Spinal cord (tissue), 10 donors: ENCODE measurements at places on chromosomes 5 and 9. TPM values are rescaled to one million over a fixed set of nuclear protein-coding genes. Genes with fewer than 3 reads are reported as not detected.

DNA sequence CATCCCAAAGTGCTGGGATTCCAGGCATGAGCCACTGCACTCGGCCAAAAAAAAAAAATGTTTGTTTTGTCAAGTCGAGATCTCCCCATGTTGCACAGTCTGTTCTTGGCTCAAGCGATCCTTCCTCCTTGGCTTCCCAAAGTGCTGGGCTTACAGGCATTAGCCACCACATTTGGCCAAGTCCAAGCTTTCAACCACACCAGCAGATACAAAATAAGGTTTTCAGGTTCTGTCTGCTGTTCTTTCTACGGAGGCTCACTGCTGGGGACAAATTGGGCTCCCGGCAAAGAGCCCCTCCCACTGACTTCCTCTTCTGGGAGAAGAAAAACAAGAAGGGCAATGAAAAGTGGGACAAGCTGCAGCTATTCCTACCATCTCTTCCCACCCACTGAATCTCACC, 37.6 kb upstream of the GGTA1 start:
- H3K4me1 ChIP-seq = no peaks in the 10 kb centered on the region
- DNase-seq = no peak
- no peaks in the 10 kb centered on the region for H3K27me3 ChIP-seq
- H3K36me3 ChIP-seq = no peaks in the 10 kb centered on the region

DNA sequence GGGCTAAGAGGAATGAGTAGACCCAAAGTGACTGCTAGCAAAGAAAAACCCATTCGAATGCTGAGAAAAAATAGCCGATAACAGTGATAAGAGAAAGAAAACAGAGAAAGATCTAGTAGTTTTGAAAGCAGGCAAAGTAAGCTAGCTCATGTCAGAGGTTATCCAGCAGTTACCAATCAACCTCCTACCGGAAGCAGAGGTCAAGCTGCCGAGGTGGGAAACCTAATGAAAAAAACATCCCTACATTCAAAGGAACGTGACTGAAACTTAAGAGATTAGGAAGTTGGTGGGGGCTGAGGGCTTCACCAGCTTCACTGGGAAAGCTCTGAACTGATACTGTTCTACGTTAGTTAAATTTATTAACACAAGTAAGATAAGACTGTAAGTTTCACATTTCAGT, 32.6 kb downstream of the SSBP2 start:
- no peak overlapping the region for H3K4me3 ChIP-seq
- no peaks in the 10 kb centered on the region for H3K36me3 ChIP-seq
- no peak overlapping the region for H3K27ac ChIP-seq
- H3K4me1 ChIP-seq = no peaks in the 10 kb centered on the region
- no peak for DNase-seq
- H3K27me3 ChIP-seq = no peaks in the 10 kb centered on the region

GRCh38 chr9:128372188-128372641, 1.0 kb downstream of the URM1 start:
- peak overlapping the region; percentile 98 for H3K4me3 ChIP-seq
- H3K4me1 ChIP-seq = peaks cover 35% of the 10 kb centered on the region
- peaks cover 21% of the 10 kb centered on the region for H3K36me3 ChIP-seq
- peak overlapping the region; percentile 96 for H3K27ac ChIP-seq

NOXA1 gene
- 1.4 TPM for total RNA-seq

SV2C gene
- 16.2 TPM for total RNA-seq

GRCh38 chr5:88829054-88829453, 53.9 kb downstream of the MEF2C start:
- H3K27ac ChIP-seq = no peak overlapping the region
- no peaks in the 10 kb centered on the region for H3K27me3 ChIP-seq
